ENCODE measurements at places on chromosomes 4 and X. TPM values are rescaled to one million over a fixed set of nuclear protein-coding genes. Genes with fewer than 3 reads are reported as not detected.
A peak's percentile ranks its signal among the peaks of the same experiment; 100 is the strongest.

DNA sequence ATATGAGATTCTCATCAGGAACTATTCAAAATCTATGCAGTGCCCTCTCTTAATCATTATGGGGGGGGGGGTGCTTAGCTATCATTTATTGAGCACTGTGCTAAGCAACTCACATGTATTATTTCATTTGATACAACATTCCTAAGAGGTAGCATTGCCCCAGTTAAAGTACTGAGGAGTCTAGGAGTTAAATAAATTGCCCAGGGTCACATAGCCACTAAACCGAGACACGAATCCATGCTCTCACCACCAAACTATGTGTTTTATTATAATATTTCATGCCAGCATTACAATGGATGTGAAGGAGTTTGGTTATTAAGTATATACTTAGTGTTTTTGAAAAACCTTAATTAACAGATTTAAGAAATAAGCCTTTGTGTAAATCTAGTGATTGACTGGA, 131.4 kb downstream of the CBR4 start:
- H3K27ac ChIP-seq: peak overlapping the region; percentile 48
- no peak for DNase-seq
- peaks cover 11% of the 10 kb centered on the region for H3K4me1 ChIP-seq
- peaks cover 6% of the 10 kb centered on the region for H3K36me3 ChIP-seq

Gene EDNRA
- 32.2 TPM for total RNA-seq

DNA sequence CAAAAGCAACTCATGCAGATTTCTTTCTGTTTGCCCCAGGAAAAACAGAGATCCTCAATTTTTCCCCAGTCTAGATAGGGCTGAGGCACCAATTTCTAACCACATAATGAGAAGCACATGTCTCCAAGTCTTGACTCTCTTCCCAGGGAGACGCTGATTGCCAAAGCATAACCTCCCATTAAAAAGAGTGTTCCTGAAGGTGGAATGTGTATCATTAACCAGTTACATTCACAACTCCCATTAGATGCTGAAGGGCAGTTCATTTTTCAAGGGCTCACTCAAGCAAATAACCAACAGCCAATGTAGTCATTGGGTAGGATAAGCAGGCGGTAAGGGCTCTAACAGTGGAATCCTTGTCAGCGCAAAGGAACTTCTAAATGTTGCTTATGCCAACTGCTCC, 27.5 kb downstream of the TMEM47 start:
- H3K27me3 ChIP-seq: no peaks in the 10 kb centered on the region
- peaks cover 7% of the 10 kb centered on the region for H3K4me1 ChIP-seq
- H3K36me3 ChIP-seq: no peaks in the 10 kb centered on the region
- H3K27ac ChIP-seq: no peak overlapping the region
- H3K4me3 ChIP-seq: no peak overlapping the region

DNA sequence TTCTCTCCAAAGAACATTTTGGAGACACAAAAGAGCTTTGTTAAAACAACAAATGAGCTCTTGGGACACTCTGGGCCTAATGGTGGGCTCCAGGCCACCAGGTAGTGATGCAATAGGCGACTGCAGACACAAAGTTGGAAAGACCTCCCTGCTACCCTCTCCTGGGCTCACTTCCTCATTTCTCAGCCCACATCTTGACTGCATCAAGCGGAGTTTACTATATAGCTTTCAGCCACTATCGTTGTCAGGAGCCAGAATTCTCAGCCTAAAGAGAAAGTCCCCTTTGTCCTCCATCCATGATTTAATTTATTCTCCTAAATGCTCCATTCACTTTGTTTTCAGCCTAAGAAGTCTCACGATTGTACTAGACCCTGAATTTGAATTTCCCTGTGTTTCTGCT, 114.9 kb downstream of the EFHC2 start:
- H3K36me3 ChIP-seq: no peaks in the 10 kb centered on the region
- H3K27ac ChIP-seq: no peak overlapping the region
- DNase-seq: no peak
- no peaks in the 10 kb centered on the region for H3K4me1 ChIP-seq
- no peak overlapping the region for H3K4me3 ChIP-seq

DNA sequence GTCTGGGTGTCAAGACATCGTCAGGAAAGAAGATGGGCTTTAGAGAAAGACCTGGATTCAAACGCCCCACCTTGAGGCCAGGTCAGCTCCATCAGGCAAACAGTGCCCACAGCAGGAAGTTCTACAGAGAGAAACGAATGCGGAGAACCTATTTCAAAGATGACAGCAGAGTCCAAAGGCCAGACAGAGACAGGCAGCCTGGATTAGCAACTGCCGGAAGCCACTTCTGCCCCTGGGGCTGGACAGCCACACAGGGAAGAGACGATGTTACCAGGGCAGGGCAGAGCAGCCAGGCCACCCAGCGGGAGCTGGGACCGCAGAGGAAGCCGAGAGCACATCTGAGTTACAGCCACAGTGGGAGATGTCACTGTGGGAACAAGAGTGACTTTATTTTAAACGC, 1.2 kb downstream of the C4orf50 start:
- no peaks in the 10 kb centered on the region for H3K36me3 ChIP-seq
- no peaks in the 10 kb centered on the region for H3K27me3 ChIP-seq
- no peak for DNase-seq
- no peak overlapping the region for H3K27ac ChIP-seq
- H3K4me3 ChIP-seq: no peak overlapping the region
